ENCODE measurements at places on chromosomes 3 and 15.

- no peak for DNase-seq
Observed at GRCh38 chr15:44092221-44092620, 102.8 kb downstream of the FRMD5 start.

- DNase-seq, result no peak
Observed at GRCh38 chr3:196707566-196707965, 4.5 kb downstream of the CEP19 start.

DNA sequence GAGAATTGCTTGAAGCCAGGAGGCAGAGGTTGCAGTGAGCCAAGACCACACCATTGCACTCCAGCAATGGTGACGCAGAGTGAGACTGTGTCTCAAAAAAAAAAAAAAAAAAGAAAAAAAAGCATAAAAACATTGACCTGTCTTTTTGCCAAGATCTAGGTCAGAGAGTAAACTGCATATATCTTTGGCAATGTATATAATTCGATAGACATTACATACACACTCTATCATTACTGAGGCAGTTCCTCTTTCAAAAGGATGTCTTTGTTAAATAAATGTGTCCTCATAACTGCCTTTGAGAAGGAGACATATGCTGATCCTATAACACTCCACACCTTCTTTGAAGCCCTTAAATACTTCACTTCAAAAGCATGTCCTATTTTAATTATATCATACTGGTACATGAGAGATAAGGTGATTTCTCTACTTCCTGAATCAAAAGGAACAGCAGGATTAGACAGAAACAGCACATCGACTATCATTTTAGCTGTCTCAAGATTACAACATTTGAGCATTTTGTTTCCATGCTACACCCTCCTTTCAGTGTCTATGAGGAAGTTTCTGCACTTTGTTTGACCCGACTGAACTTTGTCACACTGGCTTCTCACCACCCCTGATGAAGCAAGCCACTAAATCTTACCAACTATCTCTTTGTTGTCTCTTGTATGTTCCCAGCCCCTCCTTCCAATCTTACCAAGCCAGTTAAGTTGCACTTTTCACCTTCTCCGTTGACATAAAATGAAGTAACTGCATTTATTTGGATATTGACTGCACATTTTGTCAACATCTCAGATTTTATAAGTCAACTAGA, 335.8 kb downstream of the MECOM start:
- no peak for DNase-seq

DNA sequence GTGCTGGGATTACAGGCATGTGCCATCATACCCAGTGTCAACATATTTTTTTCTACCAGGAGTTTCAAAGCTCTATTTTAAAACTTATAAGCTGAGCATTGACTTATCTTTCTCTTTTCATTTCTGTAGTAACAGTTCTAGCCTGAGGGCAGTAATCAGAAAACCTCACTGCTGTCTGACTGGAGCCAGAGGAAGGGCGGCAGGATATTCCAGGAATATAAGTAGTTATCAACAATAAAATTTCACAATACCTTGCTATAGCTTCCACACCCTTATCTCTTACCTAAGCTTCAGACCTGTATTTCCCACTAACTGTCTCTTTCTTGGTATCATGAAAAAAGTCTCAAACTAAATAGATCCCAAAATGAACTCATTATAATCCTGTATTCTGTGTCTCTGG, 5.1 kb upstream of the NEDD4 start:
- no peak for DNase-seq

GRCh38 chr15:33100314-33100713, 94.2 kb downstream of the FMN1 start:
- no peak for DNase-seq
